Activated CD4-positive, alpha-beta T cell treated with anti-CD3 and anti-CD28 coated beads, Interleukin-2, amount 50 U/mL, for 16 hours (primary cell): ENCODE measurements at places on chromosomes 3 and 15.

GRCh38 chr15:74400313-74400860, 32.9 kb upstream of the CYP11A1 start:
- DNase-seq = peak; percentile 60

- no peak for DNase-seq
Measured at GRCh38 chr3:62950210-62950609, 75.0 kb upstream of the CADPS start.

DNA sequence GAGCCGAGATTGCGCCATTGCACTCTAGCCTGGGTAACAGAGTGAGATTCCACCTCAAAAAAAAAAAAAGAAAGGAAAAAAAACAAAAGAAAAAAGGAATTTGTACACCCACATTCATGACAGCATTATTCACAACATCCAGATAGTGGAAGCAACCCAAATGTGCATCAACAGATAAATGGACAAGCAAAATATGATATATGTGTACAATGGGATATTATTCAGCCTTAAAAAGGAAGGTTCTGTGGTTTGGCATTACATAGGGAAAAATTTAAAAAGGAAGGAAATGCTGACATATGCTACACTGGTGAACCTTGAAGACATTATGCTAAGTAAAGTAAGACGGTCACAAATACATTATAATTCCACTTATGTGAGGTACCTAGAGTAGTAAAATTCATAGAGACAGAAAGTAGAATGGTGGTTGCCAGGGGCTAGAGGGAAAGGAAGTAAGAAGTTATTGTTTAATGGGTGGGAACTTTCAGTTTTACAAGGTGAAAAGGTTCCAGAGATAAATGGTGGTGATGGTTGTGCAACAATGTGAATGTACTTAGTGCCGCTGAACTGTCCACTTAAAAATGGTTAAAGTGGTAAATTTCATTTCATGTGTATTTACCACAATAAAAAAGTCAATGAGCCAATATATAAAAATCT, 118.5 kb downstream of the MYLK start:
- DNase-seq = no peak

DNA sequence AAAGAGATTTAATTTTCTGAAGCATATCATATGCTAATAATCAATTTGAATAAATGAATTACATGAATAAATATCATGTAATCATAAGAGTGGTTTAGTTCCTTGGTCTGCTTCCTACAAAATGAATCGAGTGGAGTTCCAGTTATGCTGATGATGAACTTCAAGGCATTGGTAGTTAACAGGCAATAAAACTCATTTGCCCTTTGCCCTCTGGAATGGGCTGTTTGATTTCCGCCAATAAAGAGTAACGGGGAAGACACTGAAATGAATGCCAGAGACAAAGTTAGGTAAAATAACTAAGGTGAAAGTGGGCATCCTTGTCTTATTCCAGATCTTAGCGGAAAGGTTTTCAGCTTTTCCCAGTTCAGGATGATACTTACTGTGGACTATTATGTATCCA, 90.1 kb downstream of the C3orf38 start:
- DNase-seq = no peak
